NCI-H2081 treated with DMSO at 0.1 percent for 48 hours (cell line): ENCODE measurements at places on chromosomes 5 and 9.

- DNase-seq, result no peak
Observed at GRCh38 chr9:28999057-28999456, 1425.8 kb upstream of the C9orf72 start.

GRCh38 chr5:110951373-110951791 is 120.1 kb upstream of the TSLP start:
- no peak for DNase-seq

- no peak for DNase-seq
Observed at GRCh38 chr5:56659971-56660370, 155.4 kb upstream of the MAP3K1 start.

GRCh38 chr5:135053989-135054388 is 20.0 kb upstream of the PITX1 start:
- DNase-seq, result no peak

GRCh38 chr5:97087138-97087537 is 55.3 kb downstream of the LIX1 start:
- DNase-seq, result no peak

GRCh38 chr9:131524665-131525315 is 6.3 kb downstream of the UCK1 start:
- no peak for DNase-seq

GRCh38 chr5:79590396-79590999 is 21.7 kb upstream of the TENT2 start:
- no peak for DNase-seq

- DNase-seq, result no peak
Observed at GRCh38 chr9:8424786-8425410, 625.3 kb upstream of the DMAC1 start.

DNA sequence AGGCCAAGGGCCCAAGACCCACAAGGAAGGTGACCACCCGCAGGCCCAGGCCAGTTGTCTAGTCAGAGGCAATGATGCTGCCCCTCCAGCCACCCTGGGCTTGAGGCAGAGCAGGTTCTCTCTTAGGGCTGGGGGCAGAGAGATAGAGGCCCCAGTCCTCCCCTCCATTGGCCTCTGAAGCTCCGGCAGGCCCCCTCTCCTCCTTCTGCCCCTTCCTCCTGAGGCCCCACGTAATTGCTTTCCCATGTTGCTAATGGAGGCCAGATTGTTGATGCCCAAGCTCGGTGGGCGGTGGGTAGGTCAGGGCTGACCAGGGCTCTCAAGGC is 26.6 kb upstream of the ENHO start:
- DNase-seq, result no peak

GRCh38 chr5:57575839-57576238 is 93.2 kb upstream of the ACTBL2 start:
- no peak for DNase-seq

DNA sequence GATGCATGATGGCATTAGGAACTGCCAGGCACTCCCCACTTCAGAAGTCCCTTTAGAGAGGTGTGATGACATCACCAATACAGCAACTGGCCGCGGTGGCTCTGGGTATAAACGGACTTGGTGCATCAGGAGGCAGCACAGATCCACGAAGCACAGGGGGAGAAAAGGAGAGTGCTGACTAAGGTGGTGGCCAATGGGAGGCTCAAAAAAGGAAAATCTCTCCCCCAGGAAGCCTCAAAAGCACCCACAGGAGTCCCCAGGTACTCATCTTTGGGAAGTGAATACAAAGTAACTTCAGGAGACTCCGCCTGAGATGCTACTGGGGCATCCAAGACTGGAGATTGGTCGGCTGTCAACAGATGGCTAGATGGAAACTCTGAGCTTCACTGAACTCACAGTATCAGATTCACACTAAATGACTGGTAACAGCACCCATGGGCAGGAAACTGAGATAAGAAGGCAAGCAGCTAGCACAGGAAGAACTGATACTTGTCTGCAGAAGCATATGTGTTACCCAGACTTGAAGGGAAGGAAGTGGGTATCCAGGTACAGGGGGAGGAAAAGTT is 7.6 kb downstream of the TTC39B start:
- DNase-seq, result no peak

GRCh38 chr9:124754289-124754688 is 16.8 kb downstream of the NR6A1 start:
- no peak for DNase-seq

GRCh38 chr5:96026406-96027041 is 64.9 kb upstream of the ELL2 start:
- no peak for DNase-seq
